ENCODE measurements at places on chromosomes 3 and 15. TPM values are rescaled to one million over a fixed set of nuclear protein-coding genes. Genes with fewer than 3 reads are reported as not detected.
A peak's percentile ranks its signal among the peaks of the same experiment; 100 is the strongest.

- no peaks in the 10 kb centered on the region for H3K27me3 ChIP-seq
- DNase-seq, result no peak
- no peak overlapping the region for H3K27ac ChIP-seq
- H3K4me3 ChIP-seq, result no peak overlapping the region
Measured at GRCh38 chr3:171480526-171480925, 20.3 kb upstream of the TNIK start.

DNA sequence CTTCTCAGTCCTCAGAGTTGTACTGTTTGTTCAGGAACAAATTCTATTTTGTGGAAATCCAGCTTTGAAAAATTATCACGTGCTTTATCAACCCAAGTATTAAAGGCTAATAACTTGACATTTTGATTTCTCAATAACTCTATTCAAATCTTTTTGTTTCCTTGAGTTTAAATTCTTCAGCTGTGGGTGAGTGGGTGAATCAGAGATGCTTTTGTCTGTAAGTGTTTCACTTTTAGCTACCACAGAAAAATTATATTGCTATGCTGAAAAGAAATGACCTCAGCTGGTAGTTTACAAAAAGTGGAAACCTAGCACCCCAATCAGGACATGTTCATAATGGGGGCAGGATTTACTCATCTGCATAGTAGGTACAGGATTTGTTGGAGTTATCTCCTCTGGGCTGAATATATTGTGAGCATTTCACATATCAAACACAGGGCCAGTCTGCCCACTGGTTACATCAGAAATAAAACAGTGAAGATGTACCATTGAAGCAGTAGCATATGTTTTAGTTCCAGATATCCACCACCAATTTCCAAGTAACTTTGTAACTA lies 30.5 kb downstream of the MINDY4B start:
- H3K27ac ChIP-seq, result no peak overlapping the region
- H3K4me3 ChIP-seq, result no peak overlapping the region
- no peaks in the 10 kb centered on the region for H3K4me1 ChIP-seq
- no peaks in the 10 kb centered on the region for H3K36me3 ChIP-seq

- no peaks in the 10 kb centered on the region for H3K4me1 ChIP-seq
- H3K36me3 ChIP-seq, result no peaks in the 10 kb centered on the region
- H3K27me3 ChIP-seq, result no peaks in the 10 kb centered on the region
Measured at GRCh38 chr3:122880624-122881023, 85.8 kb downstream of the SLC49A4 start.

SEMA3F gene
- 3.9 TPM for total RNA-seq

RBM5 gene
- total RNA-seq, result 89.7 TPM

GRCh38 chr3:100129941-100130340 lies 15.6 kb upstream of the FILIP1L start:
- no peaks in the 10 kb centered on the region for H3K36me3 ChIP-seq
- H3K27ac ChIP-seq, result no peak overlapping the region
- no peak for DNase-seq
- H3K4me1 ChIP-seq, result peaks cover 5% of the 10 kb centered on the region
- H3K4me3 ChIP-seq, result no peak overlapping the region

GRCh38 chr3:33646406-33646805 lies 71.6 kb downstream of the CLASP2 start:
- DNase-seq, result no peak
- H3K36me3 ChIP-seq, result no peaks in the 10 kb centered on the region
- no peaks in the 10 kb centered on the region for H3K27me3 ChIP-seq
- peaks cover 17% of the 10 kb centered on the region for H3K4me1 ChIP-seq
- no peak overlapping the region for H3K4me3 ChIP-seq

POU1F1 gene
- 50.6 TPM for total RNA-seq

KIF7 gene
- 9.5 TPM for total RNA-seq

GRCh38 chr15:77650265-77650664 lies 17.6 kb upstream of the LINGO1 start:
- DNase-seq, result peak; percentile 61
- H3K4me1 ChIP-seq, result peaks cover 5% of the 10 kb centered on the region
- no peak overlapping the region for H3K27ac ChIP-seq
- no peaks in the 10 kb centered on the region for H3K36me3 ChIP-seq
- no peak overlapping the region for H3K4me3 ChIP-seq

DNA sequence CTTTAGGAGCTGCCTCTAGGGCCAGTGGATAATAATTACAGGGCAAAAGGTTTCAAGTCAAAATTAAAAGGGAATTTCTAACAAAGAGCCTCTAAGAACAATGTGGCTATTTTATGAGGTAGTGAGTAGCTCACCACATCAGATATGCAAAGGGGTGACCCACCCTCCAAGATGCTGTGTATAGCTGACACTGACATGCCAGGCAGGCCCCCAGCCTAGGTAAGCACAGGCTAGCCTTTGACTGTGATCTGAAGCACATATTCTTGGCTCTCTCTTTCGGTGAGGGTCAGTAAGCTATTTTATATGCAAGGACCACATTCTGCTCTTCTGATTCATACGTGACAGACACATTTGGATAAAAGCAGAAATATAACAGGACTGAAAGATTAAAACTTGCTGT lies 2.8 kb upstream of the THSD4 start:
- H3K4me1 ChIP-seq, result peaks cover 4% of the 10 kb centered on the region
- DNase-seq, result no peak
- no peaks in the 10 kb centered on the region for H3K36me3 ChIP-seq

PPP2R3A gene
- 1.3 TPM for total RNA-seq

DNA sequence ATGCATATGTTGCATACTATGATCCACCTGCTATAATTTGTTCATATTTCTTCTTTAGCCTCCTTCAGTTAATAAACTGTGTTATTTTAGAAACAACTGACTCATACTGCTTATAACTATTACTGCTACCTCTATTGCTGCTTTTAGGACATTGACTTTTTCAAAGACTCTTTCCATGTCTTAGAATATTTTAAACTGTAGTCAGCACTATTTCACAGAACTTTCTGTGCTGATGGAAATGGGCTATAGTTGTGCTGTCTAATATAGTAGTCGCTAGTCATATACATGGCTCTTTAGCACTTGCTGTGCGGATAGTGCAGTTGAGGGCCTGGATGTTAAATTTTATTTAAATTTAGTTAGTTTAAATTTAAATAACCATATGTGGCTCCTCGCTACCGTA lies 55.6 kb downstream of the NEK11 start:
- no peaks in the 10 kb centered on the region for H3K27me3 ChIP-seq
- no peak overlapping the region for H3K4me3 ChIP-seq
- no peaks in the 10 kb centered on the region for H3K36me3 ChIP-seq
- H3K27ac ChIP-seq, result no peak overlapping the region
- no peak for DNase-seq

DNA sequence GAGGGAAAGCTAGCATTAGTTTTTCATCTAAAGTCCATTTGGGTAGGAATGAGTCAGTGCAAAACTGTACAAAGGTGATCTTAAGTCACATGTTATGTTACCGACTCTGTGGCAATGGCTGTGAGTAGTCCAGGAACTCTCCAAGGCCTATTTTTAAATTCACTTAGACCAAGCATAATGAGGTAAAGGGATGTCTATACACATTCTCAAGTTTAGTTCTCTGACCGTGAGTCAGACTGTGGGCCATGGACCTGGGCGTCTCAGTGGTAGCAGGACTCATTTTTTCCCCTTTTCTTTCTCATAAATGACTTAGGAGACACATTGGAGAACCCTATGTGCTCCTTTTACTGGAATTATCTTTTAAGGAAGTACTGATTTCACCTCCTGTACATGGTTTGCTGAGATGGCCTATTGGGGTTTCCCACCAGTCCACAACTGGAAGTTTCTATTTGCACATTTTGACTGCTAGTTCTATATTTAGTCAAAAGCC lies 488.7 kb upstream of the TPRG1 start:
- no peak for DNase-seq
- no peaks in the 10 kb centered on the region for H3K36me3 ChIP-seq
- H3K4me1 ChIP-seq, result peaks cover 6% of the 10 kb centered on the region
- H3K27me3 ChIP-seq, result no peaks in the 10 kb centered on the region
- no peak overlapping the region for H3K27ac ChIP-seq

- no peaks in the 10 kb centered on the region for H3K27me3 ChIP-seq
- H3K4me3 ChIP-seq, result no peak overlapping the region
- no peak overlapping the region for H3K27ac ChIP-seq
- DNase-seq, result peak; percentile 31
Measured at GRCh38 chr3:148203297-148204010, 494.2 kb upstream of the AGTR1 start.

- H3K4me3 ChIP-seq, result peak overlapping the region; percentile 69
- peak overlapping the region; percentile 90 for H3K27ac ChIP-seq
- DNase-seq, result no peak
- H3K4me1 ChIP-seq, result no peaks in the 10 kb centered on the region
- H3K36me3 ChIP-seq, result peaks cover 2% of the 10 kb centered on the region
Measured at GRCh38 chr3:49673121-49673714, 933 bp upstream of the APEH start.

FANCD2OS gene
- not detected for total RNA-seq

VPS39 gene
- 46.9 TPM for total RNA-seq
